ENCODE measurements at places on chromosomes 11 and 22.

GRCh38 chr22:44213489-44214043 lies 32.8 kb downstream of the PARVG start:
- no peak for DNase-seq

DNA sequence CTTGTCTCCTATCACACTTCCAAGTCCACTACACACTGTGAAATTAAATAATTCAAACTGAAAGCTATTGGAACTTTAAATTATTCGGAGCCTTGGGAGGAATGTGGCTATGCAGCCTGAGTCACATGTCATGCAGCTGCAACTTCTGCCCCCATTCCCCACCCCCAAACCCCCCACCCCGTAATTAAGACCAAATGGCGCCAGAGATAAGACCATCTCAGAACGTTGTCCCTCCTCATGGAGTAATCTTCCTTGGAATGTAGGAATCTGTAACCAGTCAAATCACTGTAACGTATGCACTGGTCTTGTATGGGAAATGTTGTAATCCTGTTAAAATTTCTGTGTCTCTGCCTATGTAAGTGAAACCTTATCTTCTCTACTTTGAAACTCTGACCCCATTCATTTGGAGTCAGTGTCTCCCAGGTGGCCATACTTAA lies 37.0 kb downstream of the GAB2 start:
- no peak for DNase-seq

DNA sequence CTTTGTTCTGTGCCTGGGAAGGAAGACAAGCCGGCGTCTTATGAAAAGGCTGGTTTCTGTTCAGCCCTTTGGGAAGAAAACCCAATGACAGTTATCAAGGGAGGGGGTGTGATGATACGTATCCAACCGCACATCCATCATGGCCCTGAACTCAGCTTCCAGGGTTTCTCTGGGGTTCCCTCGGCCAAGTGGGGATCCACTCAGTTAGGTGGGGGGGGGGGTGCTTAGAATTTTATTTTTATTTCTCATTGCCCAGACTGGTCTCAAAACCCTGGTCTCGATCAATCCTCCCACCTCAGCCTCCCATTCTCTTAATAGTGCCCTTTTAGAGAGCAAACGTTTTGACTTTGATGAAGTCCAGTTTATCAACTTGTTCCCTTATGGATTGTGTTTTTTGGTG lies 25.7 kb downstream of the KCNQ1 start:
- DNase-seq = no peak

DNA sequence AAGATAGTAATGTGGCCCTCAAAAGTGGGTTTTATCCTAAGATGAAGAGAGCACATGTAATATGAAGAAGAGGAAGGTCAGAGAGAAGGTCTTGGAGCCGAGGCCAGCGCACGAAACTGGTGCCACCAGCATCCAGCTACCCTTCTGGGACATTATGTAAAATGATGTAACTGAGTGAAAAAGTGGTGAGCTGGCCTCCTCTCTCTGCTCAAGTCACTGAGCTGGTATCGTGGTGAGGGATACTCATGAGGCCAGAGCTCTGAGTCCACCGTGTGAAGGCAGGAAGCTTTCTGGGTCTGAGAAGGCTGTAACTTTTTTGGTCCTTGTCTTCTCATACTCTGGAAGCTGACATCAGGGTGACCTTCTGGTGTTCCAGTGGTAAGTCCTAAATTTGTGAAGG lies 25.1 kb downstream of the RNF185 start:
- no peak for DNase-seq

GRCh38 chr11:111308140-111308539 lies 9.8 kb downstream of the POU2AF3 start:
- no peak for DNase-seq

- no peak for DNase-seq
Measured at GRCh38 chr22:41094041-41094593, 1.7 kb downstream of the EP300 start.

DNA sequence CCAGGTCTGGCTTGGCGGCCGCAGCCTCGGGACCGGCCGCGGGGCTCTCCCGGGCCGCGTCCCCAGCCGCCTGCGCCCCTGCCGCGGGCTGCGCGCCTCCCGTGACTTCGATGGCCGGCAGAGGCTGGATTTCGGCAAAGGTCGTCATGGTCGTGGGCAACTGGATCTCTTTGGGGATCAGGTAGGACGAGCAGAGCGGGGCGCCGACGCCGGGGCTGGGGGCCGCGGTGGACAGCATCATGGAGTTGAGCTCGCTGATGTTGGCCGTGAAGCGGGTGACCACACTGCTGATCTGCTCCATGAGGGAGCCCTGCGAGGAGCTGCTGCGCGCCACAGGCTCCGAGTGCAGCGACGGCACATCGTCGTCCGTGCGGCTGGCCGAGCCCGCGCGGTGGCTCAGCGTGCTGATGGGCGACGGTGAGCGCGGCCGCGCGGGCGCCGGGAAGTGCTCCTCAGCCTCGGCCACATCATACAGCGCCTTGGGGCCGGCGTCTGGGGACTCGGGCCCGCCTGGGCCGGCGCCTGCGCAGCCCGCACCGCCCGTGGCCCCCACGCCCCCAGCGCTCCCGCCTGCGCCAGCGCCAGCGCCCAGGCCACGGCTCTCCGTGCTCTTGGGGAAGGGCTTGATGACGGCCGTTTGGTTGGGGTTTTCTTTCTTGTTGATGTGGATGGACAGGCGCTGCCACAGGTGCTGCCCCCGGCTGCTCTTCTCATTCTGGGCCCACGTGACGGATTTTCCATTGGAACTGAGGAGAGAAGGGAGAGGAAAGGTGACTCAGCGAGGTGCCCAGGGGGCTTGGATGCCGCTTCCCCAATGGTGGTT lies 171.4 kb upstream of the CTSC start:
- no peak for DNase-seq

DNA sequence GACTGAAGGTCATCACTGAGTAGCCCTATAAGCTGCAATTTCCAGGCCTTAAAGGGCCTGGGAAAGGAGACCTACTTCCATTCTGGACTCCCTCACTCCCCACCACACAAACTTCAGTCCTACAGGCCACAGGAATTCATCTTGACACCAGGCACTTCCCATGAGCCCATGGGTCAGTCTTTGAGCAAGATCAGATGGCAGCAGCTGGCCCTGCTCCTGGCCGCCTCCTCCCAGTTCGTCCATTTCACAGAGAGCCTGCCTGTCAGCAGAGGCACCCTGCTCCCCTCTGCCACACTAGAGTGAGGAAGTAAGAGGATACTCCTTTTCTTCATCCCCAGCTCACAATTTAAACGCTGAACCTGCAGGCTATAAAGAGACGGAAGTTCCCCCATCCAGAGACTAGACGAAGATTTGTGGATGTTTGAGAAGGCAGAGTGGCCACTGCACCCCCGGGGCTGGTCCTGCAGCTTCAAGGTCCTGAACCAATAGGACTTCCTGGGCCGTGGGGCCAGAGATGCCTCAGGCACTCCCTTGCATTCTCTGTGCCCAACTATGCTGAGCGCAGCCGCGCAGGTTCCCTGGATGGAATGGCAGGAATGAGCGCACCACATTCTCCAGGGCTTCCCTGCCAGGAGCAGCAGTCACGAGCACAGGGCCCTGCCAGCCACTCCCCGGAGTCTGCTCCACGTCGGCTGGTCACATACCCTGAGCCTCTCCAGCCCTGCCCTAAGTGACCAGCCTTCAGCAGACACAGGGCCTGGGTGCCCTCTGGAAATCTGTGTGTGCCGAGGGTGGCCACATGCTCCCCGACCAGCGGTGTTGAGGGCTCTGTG lies 33.5 kb upstream of the BID start:
- DNase-seq = no peak

DNA sequence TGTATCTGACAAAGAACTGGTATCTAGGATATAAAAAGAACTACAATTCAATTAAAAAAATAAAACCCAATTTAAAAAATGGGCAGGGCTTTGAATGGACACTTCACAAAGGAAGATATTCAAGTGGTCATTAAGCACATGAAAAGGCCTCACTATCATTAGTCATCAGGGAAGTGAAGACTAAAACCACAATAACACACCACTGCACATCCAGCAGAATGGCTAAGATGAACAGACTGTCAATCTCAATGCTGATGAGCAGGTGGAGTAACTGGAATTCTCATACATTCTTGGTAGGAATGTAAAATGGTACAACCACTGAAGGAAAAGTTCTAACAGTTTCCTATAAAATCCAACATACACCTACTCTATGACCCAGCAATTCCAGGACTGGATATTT lies 8.9 kb downstream of the HPS4 start:
- DNase-seq = no peak

DNA sequence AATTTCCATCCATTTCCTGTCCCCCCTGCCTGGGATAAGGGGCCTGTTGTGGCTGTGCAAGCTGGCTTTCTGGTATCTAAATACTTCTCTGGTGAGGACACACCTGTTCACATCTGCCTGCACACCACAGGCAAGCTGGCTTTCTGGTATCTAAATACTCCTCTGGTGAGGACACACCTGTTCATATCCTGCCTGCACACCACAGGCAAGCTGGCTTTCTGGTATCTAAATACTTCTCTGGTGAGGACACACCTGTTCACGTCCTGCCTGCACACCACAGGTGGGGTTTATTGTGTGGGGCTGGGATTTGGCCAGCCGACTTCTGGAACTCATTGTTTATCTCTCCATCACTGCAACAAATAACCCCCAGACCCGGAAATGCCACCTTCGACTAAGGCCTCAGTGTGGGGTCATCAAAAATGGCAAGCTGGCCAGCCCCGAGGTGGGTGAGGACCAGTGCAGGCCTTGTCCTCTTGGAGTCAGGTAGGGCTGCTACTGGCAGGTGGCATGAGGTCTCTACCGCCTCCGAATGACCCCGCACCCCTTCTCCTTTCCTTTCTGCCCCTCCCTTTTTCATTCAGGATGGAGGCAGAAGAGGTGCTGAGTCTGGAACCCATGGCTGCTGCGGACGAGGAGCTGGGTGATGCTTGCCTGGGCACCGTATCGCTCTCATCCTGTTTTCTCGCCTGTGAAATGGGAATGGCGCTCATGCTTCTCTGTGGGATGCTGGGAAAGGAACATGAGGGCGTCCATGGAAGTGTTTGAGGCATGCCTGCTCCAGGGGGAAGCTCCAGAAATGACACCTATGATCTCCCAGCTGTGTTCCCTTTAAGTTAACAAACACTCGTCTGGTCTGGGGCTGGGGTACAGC lies 43.5 kb upstream of the MYEOV start:
- no peak for DNase-seq

DNA sequence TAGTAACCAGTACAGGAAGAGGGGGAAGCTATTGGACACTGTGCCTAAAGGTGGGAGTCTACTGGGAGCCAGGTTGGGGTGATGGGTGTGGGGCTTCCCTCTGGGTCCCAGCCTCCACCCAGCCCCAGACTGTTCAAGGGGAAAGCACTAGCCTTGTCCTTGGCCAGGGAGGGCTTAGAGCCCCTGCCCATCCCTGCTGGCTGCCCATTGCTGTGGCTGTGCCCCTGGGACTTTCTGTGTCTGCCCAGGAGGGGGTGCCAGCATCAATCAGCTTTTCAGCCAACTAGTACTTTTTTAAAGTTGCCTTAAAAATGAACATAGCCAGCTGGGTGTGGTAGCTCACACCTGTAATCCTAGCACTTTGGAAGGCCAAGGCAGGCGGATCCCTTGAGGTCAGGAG lies 19.9 kb downstream of the INCENP start:
- DNase-seq = no peak

- DNase-seq = no peak
Measured at GRCh38 chr11:119509282-119509841, 86.4 kb upstream of the THY1 start.
